ENCODE measurements at places on chromosomes 16 and 17.

DNA sequence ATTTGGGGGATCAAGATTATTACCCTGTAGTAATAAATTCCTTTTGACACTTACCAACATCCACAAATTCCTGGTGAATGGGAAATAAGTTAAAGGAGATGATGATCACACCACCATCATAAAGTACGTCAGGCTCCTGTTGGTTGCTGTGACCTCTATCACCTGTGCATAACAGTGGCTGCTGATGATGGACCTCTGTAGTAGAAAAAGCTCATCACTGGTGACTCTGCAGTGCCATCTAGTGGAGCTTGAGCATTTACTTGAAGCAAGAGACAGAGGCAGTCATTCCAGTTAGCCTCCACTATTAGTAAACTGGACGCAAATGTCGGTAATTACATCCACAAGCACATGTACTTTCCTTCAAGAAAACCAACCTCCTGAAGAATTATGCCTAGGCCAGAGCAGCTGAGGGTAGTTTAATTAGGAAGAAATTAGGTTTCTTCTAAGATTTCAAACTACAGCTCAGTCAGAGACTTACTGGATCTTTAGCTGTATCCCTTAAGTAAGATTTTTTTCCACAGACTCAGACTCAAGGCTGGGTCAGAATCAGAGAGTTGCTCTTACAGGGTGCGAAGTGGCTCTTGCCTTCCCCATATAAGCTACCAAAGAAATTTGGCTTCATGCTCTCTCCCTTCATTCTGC lies 39.3 kb downstream of the CYB561 start:
- peak; percentile 51 for DNase-seq

DNA sequence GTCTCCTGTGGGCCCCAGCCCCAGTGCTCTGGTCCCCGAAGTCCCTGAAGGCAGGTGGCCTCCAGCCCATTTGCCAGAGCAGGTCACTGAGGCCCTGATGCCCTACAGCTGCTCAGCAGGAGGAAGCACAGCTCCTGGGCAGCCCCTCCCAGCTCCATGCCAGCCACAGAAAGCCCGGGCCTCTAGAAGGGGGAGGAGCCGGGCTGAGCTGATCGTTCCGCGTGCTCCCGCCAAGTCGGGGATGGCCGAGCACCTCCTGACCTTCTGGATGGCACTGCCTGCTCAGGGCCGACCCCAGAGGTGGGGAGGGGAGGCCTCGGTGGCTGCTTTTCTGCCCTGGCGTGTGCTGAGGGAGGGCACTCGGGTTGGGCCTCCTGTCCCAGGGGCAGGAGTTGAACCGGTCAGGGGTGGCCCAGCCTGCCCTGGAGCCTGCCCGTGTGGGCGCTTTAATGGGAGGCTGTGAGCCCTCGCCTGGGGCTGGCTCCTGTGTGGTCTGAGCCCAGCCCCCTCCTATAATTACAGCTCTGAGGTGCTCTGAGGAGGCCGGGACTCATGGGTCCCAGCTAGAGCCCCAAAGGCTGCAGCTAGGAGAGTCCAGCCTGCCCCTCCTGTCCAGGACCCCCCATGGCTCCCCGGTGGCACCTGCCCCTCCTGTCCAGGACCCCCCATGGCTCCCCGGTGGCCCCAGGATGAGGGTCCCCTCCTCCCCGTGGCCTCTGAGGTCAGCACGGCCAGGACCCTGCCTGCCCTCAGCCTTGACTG lies 29.7 kb downstream of the ZFPM1 start:
- DNase-seq: no peak

- no peak for DNase-seq
Measured at GRCh38 chr17:77140878-77141767, at the start of gene SEC14L1. TSS of gene SEC14L1 (plus strand) at chr17:77140969. CDS start at chr17:77143597, 2,628 bp downstream.

DNA sequence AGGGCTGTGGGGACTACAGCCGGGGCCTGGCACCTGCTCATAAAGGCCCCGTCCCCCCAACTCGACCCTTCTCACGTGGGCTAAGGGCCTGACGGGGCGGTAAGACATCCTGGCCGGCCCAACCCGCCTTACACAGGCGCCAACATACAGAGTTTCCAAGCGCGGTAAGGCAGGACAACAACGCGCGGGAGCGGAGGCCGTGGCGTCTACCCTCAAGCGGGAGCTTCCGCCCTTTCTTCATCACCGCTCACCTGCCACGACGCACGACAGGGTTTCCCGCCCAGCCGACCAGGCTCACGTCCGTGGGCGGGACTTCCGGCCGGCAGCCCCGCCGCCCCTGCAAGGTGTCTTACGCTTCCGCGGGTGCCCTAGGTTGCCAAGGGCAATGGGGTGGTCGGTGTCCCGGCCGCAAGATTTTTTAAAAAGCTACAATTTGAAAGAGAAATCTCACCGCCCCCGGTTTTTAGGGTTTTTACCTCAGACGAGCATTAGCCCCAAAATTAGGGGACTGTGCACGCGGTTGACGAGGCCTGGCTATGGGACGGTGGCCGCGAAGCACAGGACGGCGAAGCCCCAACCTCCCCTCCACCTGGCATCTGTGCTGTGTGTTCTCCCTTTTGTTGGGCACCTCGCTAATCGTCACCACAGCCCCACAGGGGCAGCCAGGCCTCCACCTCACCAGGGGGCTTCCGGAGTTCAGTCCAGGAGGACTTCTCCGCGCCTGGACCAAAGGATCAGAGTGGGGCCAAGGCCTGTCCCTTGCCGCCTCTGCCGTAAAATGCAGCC lies at the start of gene TERB1:
Gene TERB1 (minus strand): TSS at position 265 of the 786 bp plus-strand sequence. CDS start 4,786 bp downstream, outside the sequence.
- DNase-seq: no peak

- DNase-seq: no peak
Measured at GRCh38 chr16:3165111-3165822, 22.7 kb upstream of the OR1F1 start.

GRCh38 chr16:8851761-8852403 lies 16.9 kb downstream of the CARHSP1 start:
- no peak for DNase-seq

DNA sequence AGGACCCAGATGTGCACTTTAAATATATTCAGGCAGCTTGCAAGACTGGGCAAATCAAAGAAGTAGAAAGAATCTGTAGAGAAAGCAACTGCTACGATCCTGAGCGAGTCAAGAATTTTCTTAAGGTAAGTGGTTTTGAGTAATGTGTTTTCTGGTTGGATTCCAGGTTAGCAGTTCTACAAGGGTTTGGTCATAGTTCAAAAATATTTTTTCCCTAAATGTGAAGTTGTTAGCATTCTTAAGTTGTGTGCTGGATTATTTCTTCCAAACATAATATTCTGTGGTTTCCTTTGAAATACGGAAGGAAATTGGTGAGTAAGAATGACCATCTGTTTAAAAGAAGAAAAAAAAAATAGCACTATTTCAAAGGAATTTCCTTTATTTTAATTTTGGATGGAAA lies 38.4 kb downstream of the PTRH2 start:
- DNase-seq: no peak

DNA sequence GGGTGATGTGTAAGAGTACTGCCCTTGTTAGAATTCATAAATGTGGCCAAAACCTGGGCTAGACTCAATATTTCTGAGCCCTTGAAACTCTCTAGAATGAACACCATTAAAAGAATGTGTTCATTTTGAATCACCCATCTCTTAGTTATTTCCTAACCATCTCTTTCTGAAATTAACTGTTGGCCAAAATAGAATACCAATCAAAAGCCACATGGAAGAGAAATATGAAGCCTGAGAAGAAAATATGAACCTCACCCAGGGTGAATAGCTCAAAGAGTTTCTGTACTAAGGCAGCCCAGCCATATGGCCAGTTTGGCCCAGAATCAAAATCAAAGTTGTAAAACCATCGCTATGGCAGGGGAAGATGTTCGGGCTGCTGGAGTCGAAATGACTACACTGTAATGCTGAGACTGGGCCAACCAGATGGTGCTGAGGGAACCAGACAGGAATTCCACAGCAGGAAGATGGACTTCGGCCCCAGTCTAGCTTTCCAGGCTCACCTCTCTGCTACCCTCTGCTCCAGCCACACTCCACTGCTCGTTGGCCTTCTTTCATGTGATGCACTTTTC lies 154.3 kb upstream of the ZFHX3 start:
- DNase-seq: no peak

DNA sequence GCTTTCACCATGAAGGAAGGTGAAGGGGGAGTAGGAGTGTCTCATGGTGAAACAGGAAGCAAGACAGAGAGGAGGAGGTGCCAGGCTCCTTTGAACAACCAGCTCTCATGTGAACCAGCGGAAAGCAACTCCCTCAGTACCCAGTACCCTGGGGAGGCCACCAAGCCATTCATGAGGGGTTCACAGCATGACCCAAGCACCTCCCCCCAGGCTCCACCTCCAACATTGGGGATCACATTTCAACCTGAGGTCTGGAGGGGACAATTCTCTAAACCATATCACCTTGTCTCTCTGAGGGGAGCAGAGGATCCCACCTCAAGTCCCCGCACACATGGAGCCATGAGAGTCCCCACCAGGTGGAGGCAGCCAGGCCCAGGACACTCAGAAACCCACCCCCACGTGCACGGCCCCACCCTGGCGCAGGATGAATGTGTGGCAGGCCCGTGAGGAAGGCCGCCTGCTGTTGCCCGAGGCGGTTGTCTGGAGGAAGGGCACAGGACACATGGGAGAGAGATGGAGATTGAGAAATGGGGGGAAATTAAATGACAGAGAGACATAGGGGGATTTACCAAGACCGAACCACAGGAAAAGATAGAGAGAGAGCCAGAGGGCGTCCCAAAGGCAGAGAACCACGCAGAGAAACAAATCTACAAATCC lies 85.9 kb downstream of the TMEM132E start:
- no peak for DNase-seq

DNA sequence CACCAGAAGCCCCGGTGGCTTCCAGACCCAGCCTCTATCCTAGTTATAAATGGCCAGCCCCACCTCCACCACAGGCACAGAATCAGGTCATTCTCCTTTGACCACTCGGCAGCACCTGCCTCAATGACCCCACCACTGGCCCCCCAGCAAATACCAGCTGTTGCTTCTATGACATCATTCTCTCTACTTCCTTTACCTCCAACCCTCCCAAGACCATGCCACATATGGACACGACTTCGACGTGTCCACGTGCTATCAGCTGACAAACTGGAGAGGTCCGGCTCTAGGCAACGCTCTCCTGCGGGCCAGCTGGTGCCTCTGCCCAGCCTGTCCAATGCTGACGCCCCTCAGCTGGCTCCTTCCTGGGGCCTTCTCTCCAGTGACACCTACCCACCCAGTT lies 5.9 kb downstream of the ALYREF start:
- DNase-seq: no peak

DNA sequence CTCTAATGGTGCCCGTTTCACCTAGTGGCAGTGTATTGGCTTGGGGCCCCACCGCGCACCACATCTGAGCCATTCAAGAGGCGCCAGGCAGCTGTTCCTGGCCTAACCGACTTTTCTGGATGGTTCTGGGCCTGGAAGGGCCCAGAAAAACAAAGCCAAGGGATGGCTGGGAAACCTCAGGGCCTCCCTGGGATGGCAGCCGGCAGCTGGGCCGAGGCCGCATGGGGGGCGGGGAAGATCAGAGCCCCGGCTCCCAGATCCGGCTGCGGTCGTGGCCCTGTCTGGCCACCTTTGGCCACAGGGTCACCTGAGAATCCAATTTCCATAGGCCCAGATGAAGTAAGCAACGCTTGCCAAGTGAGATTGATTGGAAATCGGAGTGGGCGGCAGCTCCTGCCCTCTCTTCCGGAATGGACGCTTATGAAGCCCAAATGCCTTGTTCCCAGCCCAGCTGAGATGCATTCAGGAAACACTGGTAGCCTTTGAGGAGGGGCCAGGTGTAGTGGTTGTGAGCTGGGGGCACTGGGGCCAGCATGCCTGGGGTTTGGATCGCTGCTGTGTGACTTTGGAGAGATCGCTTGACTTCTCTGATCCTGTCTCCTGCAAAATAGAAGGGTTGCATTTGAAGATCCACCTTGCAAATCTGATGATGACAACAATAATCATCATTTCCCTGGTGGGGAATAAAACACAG lies 163.8 kb upstream of the GSE1 start:
- no peak for DNase-seq

DNA sequence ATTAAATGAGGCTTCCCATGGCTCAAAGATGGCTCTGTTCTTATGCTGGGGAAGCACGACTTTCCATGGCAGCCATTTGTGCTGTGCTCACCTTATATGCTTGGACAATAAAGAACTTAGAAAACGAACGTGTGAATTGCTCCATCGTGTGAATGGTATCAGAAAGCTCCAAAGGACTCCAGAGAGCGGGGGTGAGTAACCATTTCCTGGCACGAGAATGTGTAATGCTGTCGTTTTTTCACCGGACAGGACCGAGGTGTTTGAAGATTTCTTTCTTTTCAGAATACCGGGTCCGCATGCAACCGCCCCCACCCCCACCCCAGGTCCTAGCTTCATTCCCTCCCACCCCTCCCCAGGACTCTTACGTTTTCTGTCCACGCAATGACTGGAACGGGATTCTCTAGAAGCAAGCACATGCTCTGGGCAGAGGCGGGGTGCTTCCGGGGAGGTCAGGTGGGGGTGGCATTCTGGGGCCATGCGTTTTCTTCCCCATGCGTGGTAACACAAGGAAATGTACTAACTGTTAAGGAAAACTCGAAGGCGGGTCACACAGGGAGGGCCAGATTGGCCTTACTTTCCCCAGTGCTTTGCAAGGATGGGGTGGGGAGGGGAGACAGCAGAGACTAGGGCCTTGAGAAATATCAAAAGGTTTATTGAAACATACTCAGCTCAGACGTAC lies 26.2 kb downstream of the GPRC5B start:
- no peak for DNase-seq

DNA sequence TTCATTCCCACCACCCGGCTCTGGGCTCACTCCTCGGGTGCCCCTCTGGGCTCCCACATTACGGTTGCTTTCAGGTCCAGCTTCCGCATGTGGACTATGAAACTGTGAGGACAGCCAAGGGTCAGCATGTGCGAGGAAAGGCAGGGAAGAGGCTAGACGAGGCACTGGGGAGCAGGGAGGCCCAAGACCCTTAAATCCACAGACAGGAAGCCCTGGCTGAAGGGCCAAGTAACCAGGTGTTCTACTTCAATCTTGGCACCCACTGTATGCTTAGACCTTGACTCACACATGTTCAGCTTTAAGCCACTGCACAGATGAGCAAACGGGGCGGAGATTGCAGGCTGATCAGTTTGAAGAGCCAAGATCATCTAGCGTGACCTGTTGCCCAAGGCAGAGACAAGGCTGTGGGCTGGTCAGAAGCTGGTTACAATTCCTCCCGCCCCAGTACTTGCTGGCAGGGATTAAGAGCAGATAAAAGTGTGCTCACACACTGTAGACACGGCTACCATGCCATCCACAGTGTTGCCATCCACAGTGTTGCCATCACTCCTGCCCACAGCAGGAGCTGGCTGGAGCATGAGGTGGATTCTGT lies at the start of gene CES4A:
Gene CES4A (plus strand): TSS at position 393 of the 592 bp plus-strand sequence. CDS start 184 bp downstream, at position 577.
- no peak for DNase-seq

Data from stimulated activated CD4-positive, alpha-beta T cell treated with anti-CD3 and anti-CD28 coated beads, TNF-alpha, amount 100 ng/mL, for 24 hours (primary cell).